ENCODE measurements at places on chromosomes 6 and 20.

GRCh38 chr20:41173161-41173721 lies 35.9 kb downstream of the PLCG1 start:
- DNase-seq = peak; percentile 84

- no peak for DNase-seq
These were observed 28.1 kb downstream of the RIOK1 start for GRCh38 chr6:7417684-7418083.

GRCh38 chr6:90874931-90875330 lies 288.1 kb upstream of the MAP3K7 start:
- DNase-seq = no peak

GRCh38 chr6:10210052-10210451 lies 204.8 kb downstream of the TFAP2A start:
- DNase-seq = no peak

- DNase-seq = no peak
These were observed 104.8 kb downstream of the FLRT3 start for GRCh38 chr20:14232650-14233049.

DNA sequence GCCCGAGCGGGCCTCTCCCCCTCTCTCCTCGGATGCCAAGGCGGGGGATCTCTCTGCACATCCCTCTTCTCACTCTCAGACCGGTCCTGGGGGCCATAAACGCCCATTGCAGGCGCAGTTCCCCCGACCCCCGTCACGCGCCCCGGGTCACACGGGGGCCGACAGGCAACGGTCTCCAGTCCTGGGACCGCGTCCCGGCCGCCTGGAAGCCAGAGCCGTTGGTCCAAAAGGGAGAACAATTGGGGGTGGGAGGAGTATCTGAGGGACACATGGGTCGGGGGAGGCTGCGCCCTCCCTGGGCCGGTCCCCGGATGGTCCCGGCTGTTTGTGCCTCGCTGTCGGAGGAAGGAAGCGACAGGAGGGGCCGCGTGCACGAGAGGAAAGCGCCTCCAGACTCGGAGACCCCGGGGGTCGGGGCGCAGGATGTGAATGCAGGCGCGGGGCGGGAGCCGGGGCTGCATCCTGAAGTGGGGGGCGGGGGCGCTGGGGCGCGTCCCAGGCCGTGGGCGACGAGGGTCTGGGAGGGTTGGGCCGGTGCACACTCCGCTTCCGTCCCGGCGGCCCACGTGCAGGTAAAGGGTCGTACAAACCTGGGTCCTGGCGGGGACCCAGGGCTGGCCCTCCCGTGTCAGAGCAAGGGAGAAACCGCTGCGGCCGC lies 903 bp downstream of the SLC4A11 start:
- no peak for DNase-seq

DNA sequence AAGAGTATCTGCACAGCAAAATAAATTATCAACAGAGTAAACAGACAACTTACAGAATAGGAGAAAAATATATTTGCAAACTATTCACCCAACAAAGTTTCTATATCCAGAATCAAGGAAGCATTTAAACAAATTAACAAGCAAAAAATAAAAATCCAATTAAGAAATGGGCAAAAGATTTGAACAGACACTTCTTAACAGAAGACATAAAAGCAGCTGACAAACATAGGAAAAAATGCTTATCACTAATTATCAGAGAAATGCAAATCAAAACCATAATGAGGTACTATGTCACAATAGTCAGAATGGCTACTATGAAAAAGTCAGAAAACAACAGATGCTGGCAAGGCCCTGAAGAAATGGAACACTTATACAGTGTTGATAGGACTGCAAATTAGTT lies 434.2 kb upstream of the ADGRB3 start:
- no peak for DNase-seq

GRCh38 chr6:163702736-163703135 lies 288.2 kb downstream of the QKI start:
- DNase-seq = no peak

DNA sequence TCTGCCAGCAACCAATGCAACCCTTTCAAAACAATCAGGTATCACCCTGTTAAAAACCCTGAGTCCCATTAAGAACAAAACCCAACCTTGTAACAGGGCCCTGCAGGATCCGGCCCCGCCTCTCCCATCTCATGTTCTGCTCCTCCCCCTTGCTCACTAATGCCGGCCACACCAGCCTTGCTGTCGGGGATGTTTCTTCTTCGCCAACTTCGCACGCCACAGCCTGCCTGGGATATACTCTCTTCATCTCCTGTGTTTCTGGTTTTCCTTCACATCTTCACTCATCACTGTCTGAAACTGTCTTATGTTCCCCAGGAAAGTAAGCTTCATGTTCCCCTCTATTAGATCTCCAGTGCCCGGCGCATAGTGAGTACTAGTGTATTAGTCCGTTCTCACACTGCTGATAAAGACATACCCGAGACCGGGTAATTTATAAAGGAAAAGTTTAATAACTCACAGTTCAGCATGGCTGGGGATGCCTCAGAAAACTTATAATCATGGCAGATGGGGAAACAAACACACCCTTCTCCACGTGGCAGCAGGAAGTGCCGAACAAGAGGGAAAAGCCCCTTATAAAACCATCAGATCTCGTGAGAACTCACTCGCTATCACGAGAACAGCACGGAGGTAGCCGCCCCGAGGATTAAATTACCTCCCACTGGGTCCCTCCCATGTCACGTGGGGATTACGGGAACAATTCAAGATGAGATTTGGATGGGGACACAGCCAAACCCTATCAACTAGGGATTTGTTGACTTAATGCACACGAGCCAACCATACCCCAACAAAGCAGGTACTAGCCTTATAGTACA lies 5.1 kb downstream of the TP53RK start:
- DNase-seq = peak; percentile 99

DNA sequence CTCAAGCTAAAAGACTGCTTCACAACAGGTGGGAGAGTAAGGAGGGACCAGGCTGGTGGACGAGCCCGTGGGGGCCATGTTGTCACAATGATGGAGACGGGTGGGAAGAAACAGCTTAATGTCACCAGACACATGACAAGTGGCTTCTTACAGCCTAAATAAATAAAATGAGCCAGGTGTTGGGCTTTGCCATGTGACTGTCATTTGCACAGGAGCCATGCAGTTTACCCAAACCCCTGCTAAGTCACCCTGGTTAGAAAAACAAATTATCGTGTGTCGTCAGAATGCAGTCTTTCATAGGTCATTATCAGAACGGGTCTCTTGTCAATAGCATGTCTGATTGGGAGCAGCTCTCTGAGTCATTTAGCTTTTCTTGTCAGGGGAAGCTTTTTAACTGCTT lies 18.5 kb downstream of the BTBD3 start:
- no peak for DNase-seq

- no peak for DNase-seq
These were observed 6.4 kb downstream of the NSFL1C start for GRCh38 chr20:1460275-1460674.

DNA sequence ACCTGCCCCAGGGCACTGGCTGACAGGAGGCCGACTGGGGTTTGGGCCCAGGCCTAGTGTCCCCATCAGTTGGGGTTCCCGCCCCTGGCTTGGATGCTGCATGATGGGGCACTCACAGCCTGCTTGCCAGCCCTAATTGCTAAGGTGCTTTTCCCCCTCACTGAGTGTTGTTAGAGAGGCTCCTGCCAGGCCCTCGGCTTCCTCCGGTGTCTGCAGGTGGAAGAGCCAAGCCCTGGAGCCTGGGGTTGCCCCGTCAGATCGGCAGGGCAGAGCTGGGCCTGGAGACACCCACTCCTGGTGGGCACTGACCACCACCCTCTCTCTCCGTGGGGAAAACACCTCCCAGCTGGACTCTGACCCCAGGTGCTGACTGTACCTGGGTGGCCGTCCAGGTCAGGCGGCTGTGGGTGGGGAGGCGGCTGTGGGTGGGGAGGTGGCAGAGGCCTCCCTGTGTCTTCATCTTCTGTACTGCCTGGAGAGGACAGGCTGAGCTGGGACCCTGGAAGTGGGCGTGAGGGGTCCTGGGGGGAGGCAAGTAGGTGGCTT lies 6.0 kb upstream of the CABLES2 start:
- DNase-seq = no peak

DNA sequence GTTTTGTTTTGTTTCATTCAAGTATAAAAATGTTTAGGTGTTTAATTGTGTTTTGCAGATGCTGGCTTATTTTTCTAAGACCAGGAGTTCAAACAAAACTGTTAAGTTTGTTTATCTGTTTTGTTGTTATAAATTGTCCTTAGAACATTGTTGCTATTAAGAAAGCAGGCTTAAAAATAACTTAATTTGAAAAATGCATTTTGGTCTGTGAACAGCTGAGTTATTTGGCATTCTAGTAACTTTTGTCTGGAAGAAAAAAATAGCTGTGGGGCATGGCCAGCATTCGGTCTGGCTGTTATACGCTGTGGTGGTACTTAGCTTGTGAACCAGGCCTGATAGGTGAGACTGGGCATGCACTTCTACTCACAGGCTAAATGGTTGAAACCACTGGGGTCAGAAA lies 37.8 kb downstream of the SLX4IP start:
- peak; percentile 10 for DNase-seq

GRCh38 chr6:12718015-12718414 lies 1.4 kb downstream of the PHACTR1 start:
- DNase-seq = no peak
